HAP-1 (cell line): ENCODE measurements at places on chromosomes 2 and 18.

GRCh38 chr2:26687801-26688200 lies 4.7 kb upstream of the KCNK3 start:
- DNase-seq = no peak

DNA sequence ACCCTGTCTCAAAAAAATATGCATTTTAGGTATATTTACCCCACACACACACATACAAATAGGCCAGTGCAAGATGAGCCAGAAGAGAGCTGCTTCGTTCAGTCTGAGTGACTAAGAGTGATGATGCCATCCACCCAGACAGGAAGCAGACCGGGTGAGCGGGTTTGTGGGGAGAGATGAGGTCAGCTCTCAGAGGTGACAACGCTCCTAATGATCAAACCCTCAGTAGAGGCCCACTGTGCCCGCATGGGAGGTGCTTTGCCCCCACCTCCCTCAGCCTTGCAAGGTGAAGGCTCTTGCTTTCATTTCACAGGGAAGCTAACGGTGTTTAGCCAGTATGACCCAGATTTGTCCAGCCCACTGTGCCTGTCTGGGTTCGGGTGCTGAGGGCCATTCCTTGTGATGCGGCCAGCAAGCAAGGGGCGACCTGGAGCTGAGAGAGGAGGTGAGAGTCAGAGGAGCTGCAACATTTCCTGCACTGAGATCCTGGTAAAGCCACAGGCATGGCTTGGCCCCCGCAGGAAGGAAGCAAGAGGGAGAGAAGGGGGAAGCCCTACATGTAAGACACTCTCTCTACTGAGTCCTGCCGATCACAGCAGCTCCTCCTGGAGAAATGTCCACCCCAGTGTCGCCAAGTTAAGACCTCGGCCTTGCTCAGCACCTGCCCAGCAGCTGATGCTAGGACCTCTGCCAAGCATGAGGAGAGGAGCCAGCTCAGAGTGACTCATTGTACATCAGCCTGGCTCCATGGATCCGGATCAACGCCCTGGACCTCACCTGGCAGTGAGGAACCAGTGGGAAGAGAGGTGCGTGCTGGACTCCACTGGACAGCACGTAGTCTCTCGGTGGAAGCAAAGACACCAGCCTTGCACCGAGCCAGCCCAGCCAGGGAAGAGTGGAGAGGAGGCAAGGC lies 37.0 kb downstream of the NIFK start:
- no peak for DNase-seq

GRCh38 chr2:111622859-111623258 lies 261.1 kb downstream of the ANAPC1 start:
- no peak for DNase-seq

- DNase-seq = no peak
Measured at GRCh38 chr2:121999264-121999663, 243.8 kb downstream of the TSN start.

GRCh38 chr2:14587119-14587518 lies 45.4 kb upstream of the LRATD1 start:
- DNase-seq = no peak

GRCh38 chr2:233247744-233248143 lies 3.7 kb upstream of the ATG16L1 start:
- DNase-seq = no peak
